Activated CD4-positive, alpha-beta T cell treated with anti-CD3 and anti-CD28 coated beads, Interleukin-2, amount 10 ng/mL, durations not matched to agents 7 days and 5 days (primary cell): ENCODE measurements at places on chromosomes 12 and 14. TPM values are rescaled to one million over a fixed set of nuclear protein-coding genes. Genes with fewer than 3 reads are reported as not detected.

GRCh38 chr14:95182379-95182778 is 25.1 kb upstream of the DICER1 start:
- H3K4me1 ChIP-seq, result no peaks in the 10 kb centered on the region
- no peak overlapping the region for H3K27ac ChIP-seq

DNA sequence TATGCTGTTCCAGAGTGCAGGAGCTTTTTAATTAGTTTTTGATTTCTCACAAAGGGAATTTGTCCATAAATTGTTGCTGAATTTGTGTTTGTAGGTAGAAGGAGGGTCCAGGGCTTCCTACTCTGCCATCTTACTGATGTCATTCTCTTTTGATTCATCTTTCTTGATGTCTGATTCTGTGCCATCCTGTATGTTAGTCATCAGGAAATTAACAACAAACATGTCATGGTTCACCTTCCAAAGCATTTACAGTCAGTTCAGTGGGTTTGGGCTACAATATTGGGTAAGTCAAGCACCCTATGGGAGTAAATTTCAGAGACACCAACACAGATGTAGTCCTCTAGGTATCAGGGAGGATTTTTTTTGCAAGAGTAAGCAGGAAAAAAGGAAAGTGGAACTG is 135.2 kb upstream of the SLC38A2 start:
- no peak overlapping the region for H3K4me3 ChIP-seq
- H3K4me1 ChIP-seq, result peaks cover 7% of the 10 kb centered on the region
- no peak for DNase-seq

DNA sequence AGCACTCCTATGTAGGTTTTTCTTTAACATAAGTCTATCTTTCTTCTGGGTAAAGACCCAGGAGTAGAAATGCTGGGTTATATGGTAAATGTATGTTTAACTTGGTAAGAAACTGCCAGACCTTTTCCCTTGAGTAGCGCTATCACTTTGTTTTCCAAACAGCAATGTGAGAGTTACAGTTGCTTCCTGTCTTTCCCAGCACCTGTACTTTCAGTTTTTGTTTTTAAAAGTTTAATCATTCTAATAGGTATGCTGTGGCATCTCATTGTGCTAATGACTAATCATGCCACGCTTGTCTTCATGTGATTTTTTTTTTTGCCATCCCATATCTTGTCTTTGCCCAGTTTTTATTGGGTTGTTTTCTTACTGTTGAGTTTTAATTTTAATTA is 28.1 kb downstream of the GIT2 start:
- no peak overlapping the region for H3K4me3 ChIP-seq
- H3K4me1 ChIP-seq, result peaks cover 36% of the 10 kb centered on the region
- H3K27ac ChIP-seq, result peak overlapping the region; percentile 58

DNA sequence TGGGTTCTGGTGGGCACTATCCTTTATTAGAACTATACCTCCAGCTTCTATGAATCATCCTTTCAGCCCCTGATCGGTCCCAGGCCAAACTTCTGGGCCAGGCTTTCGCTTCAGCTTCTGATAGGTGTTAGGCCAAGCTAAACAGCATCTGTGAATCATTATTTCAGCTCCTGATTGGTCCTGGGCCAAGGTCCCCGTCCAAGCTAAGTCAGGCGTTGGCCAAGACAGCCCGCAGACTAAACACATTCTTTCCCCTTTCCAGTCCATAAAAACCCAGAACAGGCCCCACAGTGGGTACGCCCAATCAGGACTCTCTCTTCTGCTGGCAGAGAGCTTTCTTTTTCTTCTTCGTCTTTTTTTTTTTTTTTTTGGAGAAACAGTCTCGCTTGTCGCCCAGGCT is 1808.9 kb upstream of the SEL1L start:
- no peaks in the 10 kb centered on the region for H3K36me3 ChIP-seq
- DNase-seq, result no peak
- H3K4me3 ChIP-seq, result no peak overlapping the region
- H3K27ac ChIP-seq, result no peak overlapping the region
- no peaks in the 10 kb centered on the region for H3K4me1 ChIP-seq
- H3K27me3 ChIP-seq, result no peaks in the 10 kb centered on the region

GRCh38 chr14:21711360-21711961 is 37.8 kb upstream of the OR4E1 start:
- H3K4me1 ChIP-seq, result peaks cover 5% of the 10 kb centered on the region
- peaks cover 30% of the 10 kb centered on the region for H3K27me3 ChIP-seq
- H3K27ac ChIP-seq, result no peak overlapping the region
- no peaks in the 10 kb centered on the region for H3K36me3 ChIP-seq
- peak; percentile 47 for DNase-seq

GRCh38 chr14:60862283-60862682 is 118.6 kb downstream of the TRMT5 start:
- H3K36me3 ChIP-seq, result peaks cover 9% of the 10 kb centered on the region
- no peaks in the 10 kb centered on the region for H3K27me3 ChIP-seq
- H3K4me3 ChIP-seq, result no peak overlapping the region
- no peak for DNase-seq
- peaks cover 7% of the 10 kb centered on the region for H3K4me1 ChIP-seq

GRCh38 chr12:89935850-89936249 is 227.2 kb upstream of the ATP2B1 start:
- no peaks in the 10 kb centered on the region for H3K36me3 ChIP-seq
- no peak overlapping the region for H3K4me3 ChIP-seq
- no peak for DNase-seq
- no peaks in the 10 kb centered on the region for H3K27me3 ChIP-seq
- peaks cover 18% of the 10 kb centered on the region for H3K4me1 ChIP-seq

GRCh38 chr12:104063712-104064030 is 660 bp upstream of the HCFC2 start:
- peak overlapping the region; percentile 91 for H3K27ac ChIP-seq
- H3K4me1 ChIP-seq, result peaks cover 21% of the 10 kb centered on the region
- H3K4me3 ChIP-seq, result peak overlapping the region; percentile 93
- H3K27me3 ChIP-seq, result peaks cover 23% of the 10 kb centered on the region
- peaks cover 10% of the 10 kb centered on the region for H3K36me3 ChIP-seq
- no peak for DNase-seq

DNA sequence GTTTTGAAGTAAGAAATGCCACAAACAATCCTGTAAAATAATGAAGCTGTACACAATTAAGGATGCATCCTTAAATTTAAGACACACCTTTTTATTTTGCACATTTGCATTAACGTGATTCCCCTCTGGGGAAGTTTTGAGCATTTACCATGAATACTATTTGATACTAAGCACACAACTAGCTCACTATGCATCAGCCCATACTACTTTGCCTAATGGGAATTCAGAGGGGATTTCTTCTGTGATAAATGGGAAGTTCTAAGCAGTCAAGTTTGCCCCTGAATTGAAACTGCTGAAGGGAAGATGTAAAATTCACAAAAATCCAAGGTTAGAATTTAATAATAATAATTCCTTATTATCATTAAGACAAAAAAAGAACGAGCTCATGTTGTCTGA is 27.4 kb downstream of the SINHCAF start:
- no peak for DNase-seq
- H3K36me3 ChIP-seq, result peaks cover 46% of the 10 kb centered on the region
- peaks cover 25% of the 10 kb centered on the region for H3K4me1 ChIP-seq
- H3K27me3 ChIP-seq, result no peaks in the 10 kb centered on the region
- no peak overlapping the region for H3K4me3 ChIP-seq

- H3K4me1 ChIP-seq, result peaks cover 15% of the 10 kb centered on the region
- H3K36me3 ChIP-seq, result peaks cover 74% of the 10 kb centered on the region
- no peak overlapping the region for H3K4me3 ChIP-seq
- H3K27me3 ChIP-seq, result no peaks in the 10 kb centered on the region
- H3K27ac ChIP-seq, result no peak overlapping the region
- no peak for DNase-seq
Measured at GRCh38 chr12:132740313-132740646, 21.4 kb downstream of the ANKLE2 start.

GRCh38 chr12:52540531-52540930 is 12.4 kb downstream of the KRT71 start:
- no peak overlapping the region for H3K4me3 ChIP-seq
- H3K27ac ChIP-seq, result no peak overlapping the region
- DNase-seq, result no peak
- no peaks in the 10 kb centered on the region for H3K36me3 ChIP-seq

- H3K4me3 ChIP-seq, result no peak overlapping the region
- peaks cover 12% of the 10 kb centered on the region for H3K27me3 ChIP-seq
- H3K4me1 ChIP-seq, result peaks cover 12% of the 10 kb centered on the region
- no peaks in the 10 kb centered on the region for H3K36me3 ChIP-seq
- peak overlapping the region; percentile 32 for H3K27ac ChIP-seq
- DNase-seq, result peak; percentile 24
Measured at GRCh38 chr12:120290609-120291305, 946 bp downstream of the RNU4-2 start.

NKX2-1 gene
- total RNA-seq, result not detected

SLC4A8 gene
- 4.4 TPM for total RNA-seq

TSHR gene
- total RNA-seq, result 0.82 TPM

B3GNT4 gene
- total RNA-seq, result 0.50 TPM

PLEKHG7 gene
- not detected for total RNA-seq

LRFN5 gene
- total RNA-seq, result not detected

MYF5 gene
- not detected for total RNA-seq
